ENCODE measurements at places on chromosomes 7 and 10.

GRCh38 chr7:17391366-17391765 lies 92.9 kb downstream of the AHR start:
- no peak for DNase-seq

- DNase-seq, result peak; percentile 46
Measured at GRCh38 chr7:93150200-93150835, 2.1 kb upstream of the SAMD9L start.

DNA sequence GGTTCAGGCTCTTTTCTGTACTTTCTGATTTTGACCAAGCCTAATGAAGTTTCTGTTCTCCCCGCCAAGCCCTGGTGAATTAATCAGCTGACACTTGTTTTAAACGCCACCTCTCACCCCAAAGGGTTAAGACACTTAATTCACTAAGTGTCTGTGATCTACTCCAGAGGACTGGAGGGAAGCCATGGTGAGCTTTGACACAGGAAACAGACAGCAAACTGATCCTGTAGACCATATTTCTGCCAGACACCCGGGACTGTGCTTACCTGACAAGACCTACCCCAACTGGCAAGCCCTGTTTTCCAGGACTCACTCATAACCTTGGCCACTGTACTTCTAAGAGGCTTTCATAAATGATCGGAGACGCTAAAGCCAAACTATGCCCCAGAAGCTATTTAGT lies 126.0 kb downstream of the STRA8 start:
- no peak for DNase-seq

DNA sequence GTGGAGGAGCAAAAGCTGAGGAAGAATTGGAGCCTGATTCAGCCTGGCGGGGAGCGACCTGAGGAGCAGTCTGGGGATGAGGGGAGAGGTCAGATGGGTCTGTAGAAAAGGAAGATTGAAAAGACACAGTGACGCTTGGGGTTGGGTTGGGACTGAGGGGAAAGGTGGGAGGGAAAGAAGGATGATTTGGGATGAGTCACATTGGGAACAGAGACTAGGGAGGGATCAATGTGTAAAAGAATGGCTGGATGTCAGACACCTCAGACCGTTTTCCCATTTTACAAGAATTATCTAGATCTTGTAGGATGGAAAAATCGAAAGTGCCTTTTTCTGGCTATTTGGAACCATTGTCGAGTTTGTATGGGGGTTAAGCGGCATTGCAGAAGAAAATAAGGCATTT lies 1076.5 kb downstream of the DNAJB9 start:
- DNase-seq, result no peak

DNA sequence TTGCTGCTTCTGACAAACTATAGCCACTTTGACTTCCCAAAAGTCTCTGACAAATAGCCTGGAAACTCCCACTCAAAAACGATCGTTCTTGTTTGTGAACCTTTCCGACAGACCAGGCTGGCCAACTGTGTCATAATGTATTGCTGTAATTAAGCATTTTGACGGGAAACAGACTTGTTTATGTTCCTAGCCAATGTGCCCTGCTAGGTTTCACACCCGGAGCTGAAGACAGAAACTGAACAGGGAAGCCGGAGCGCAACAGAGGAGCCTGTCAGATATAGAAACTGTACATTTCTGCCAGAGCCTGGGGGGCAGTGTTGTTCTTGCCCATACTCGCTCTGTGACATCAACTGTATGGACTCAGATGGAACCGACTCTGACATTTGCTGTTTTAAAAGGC lies 55.3 kb upstream of the C7orf33 start:
- peak; percentile 13 for DNase-seq

DNA sequence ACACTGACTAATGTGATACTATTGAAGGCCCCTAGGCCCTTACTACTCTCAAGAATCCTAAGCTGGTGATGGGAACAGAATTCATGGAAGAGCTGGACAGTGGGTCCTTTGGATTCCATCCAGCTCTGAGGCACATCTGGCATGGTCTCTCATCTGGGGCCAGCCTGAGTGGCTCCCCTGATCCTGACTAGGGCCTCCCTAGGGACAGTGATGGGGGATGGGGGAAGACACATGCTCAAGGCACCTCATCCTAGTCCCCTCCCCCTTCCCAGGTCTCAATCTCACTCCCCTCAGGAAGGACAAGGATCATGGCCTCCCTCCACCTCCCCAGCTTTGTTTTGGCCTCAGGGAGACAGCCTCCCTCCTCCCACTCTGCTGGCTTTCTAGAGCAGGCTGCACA lies 1.8 kb downstream of the KCNIP2 start:
- no peak for DNase-seq

DNA sequence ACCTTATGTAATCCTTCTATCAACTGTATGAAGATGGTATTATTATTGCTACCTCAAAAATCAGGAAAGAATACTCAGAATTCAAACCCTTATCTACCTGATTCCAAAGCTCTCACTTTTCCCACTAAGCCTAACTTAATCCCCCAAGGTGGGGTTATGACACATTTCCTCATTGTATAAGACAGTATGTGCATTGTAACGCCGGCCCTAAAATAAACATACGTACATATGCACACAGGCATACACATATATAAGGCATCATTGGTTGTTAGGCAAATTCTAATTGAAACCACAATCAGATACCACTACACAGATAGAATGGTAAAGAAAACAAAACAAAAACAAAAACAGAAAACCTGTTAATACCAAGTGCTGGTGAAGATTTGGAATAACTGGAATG lies 556.5 kb downstream of the INHBA start:
- DNase-seq, result no peak

DNA sequence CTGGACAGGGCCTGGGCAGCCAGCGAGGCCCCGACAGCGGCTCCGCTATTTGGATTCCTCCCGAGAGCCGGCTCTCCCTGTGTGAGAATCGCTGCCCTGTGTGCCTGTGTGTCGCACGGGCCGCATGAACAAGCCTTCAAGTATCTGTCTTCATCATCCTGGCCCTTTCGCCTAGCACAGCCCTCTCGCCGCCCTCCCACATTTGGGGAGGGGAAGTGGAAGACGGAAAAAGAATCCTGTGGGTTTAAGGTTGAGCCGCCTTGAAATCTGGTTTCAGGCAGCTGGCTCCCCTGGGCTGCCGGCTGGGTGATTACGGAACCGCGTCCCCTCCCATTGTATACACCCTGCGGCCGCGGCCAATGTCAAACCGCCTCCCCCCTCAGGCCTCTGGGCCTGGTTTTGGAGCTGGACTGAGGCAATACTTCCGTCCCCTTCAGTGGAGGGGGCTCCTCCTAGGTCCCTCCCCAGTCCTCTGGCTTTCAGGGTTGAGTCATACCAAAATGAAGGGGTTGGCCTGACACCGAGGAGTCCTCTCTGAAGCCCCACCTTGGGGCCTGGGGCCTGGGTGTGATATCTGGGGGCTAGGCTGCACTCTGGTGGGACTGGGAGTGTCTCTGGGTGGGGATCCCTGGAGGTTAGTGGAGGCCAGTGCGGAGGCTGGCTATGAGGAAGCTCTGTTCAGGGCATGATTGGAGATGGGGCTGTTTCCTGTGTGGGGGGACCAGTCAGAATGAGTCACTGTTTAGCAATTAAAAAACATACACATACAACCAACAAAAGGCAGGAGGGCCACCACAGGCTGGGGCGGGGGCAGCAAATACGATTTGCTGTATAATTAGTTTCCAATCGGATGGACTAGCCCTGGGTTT lies 1.7 kb downstream of the TRIM8 start:
- peak; percentile 88 for DNase-seq

DNA sequence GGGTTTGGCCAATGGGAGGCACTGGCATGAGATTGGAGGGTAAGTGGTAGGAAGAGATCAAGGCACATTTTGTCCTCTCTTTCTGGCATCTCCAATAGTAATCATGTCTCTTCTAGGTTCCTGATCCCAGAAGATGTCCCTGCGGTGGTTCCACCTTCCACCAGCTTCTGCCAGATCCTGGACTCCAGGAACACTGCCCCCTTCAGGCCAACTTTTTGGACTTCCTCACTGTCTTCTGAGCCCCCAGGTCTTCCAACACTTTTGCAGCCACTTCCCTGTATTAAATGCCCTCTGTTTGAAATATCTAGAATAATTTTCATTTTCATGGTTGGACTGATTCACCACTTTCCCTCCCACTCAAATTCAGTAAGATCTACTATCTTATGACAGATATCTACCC lies 60.9 kb downstream of the BAMBI start:
- DNase-seq, result no peak

- no peak for DNase-seq
Measured at GRCh38 chr7:135661311-135662122, 797 bp upstream of the STMP1 start.

DNA sequence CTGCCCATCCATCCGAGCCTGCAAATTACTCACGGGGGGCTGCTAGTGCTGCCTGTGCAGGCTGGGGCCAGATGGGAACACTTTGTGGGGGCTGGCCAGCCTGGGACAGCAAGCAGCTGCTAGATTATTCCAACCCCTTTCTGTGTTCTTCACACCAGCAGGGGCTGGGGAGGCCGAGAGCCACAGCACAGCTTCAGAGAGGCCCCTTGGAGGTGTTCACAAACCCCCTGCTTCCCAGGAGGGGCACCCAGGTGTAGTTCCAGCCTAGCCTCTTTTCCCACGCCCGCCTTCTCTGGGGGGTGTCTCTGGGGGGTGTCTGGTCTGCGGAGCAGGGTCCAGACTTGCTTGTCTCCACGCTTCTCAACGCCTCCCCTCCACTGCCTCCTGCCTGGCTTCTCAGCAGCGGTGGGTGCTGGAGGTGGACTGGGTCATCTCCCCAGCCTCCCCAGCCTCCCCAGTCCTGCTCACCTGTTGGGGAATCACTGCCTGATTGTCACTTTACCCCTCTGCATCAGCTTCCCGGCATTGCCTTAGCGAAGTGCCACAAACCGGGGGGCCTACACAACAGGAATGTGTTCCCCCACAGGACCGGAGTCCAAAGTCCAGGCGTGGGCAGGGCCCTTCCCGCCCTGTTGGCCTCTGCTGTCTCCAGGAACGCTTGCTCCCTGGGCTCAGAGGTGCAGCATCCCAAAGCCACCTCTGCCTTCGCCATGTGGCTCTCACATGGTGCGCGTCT lies 74.0 kb upstream of the EN2 start:
- DNase-seq, result no peak

DNA sequence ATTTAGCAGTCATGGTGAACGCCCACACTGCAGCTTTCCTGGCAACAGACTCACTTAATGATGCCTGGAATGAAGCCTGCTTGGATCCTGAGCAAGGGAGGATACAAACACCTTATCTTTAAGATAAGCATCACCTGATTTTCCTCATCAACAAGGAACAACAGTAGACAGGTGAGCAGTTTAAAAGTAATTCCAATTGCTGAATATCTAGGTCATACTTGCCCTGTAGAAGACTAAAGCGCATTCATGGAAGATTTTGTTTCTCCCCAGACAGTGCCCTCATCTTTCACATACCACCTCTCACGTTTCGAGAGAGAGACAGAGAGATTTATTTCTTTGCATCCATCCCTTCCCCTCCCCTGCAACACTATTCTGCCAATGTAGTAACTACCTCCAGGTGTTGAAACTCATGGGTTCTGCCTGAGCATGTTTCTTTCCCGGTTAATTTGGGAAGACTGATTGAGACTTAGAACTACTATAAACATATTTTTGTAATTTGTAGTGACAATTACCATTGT lies 660.7 kb downstream of the PARD3 start:
- no peak for DNase-seq

DNA sequence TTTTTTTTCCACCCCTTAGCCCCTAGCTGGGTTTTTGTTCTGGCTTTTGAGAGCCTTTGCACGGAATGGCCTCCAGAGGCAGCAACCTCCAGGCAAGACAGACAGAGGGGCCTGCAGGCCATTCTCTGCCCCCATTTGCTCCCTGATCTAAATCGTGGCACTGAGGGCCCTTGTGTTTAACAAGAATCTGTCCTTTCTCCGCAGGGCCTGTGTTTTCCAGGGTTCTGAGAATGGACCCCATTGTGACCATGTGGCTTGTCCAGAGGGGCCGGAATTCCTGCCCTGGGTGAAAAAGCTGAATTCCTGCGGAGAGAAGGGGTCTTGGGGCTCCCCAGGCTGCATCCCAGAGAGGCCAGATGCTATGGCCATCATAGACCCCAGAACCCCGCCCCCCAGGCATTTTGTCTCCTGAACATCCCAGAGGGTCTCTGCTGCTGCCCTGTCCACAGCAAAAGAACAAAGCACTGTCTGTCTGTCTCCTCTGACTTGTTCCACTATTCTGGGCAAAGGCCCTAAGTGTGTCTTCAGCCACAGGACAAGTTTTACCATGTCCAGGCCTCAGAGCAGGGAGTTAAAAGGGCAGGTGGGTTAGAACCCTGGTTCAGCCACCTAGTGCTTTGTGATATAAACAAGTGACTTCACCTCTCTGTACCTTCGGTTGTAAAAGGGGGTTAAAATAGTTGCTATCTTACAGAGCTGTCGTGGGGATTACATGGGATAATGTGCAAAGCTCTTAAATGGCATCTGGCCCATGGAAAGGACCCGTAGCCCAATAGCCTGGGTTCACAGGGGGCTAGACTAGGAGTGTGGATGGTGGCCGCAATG lies 155.6 kb downstream of the SH3PXD2A start:
- no peak for DNase-seq

- no peak for DNase-seq
Measured at GRCh38 chr7:84474436-84474835, 279.8 kb upstream of the SEMA3A start.

DNA sequence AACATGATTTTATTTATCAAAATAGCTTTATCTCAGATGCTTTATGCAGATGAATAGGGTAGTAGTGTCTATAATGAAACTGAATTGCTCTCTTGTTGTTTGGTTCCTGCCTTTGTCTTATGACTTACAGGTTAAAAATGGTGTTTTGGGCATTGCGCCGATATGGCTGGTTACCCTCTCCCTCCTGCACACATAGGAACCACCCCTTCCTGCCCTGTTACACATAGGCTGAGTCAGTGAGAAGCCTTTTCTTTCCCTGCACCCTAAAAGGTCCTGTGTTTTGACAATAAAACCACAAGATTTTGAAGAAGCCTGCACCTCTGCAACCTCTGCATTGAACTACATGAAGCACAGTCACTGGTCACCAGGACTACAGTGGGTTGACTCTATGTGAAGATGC lies 655.8 kb upstream of the ANKRD30A start:
- DNase-seq, result no peak

DNA sequence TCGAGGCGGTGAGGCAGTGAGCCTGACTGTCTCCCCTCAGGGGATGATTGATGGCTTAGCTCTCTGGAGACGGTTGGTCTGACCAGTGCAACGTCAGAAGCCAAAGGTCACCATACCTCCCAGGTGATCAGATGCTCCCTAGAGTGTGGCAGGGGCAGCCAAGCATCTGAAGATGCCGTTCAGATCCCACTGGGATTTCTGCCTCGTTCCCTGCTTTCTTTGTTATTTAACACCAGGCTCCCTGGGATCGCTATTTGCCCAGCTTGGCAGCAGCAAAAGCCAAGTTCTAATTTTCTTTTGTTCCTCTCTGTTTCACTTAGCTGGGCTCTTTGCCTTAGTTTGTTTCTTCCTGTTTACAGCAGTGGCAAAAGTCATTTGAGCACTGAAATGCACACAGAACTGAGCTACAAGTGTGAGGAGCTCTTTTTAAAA lies 53.5 kb upstream of the SVIL start:
- DNase-seq, result no peak

GRCh38 chr10:114911052-114911711 lies 26.8 kb upstream of the TRUB1 start:
- DNase-seq, result no peak

All from LoVo (cell line).